ENCODE measurements at places on chromosomes 6 and 20.
A peak's percentile ranks its signal among the peaks of the same experiment; 100 is the strongest.

DNA sequence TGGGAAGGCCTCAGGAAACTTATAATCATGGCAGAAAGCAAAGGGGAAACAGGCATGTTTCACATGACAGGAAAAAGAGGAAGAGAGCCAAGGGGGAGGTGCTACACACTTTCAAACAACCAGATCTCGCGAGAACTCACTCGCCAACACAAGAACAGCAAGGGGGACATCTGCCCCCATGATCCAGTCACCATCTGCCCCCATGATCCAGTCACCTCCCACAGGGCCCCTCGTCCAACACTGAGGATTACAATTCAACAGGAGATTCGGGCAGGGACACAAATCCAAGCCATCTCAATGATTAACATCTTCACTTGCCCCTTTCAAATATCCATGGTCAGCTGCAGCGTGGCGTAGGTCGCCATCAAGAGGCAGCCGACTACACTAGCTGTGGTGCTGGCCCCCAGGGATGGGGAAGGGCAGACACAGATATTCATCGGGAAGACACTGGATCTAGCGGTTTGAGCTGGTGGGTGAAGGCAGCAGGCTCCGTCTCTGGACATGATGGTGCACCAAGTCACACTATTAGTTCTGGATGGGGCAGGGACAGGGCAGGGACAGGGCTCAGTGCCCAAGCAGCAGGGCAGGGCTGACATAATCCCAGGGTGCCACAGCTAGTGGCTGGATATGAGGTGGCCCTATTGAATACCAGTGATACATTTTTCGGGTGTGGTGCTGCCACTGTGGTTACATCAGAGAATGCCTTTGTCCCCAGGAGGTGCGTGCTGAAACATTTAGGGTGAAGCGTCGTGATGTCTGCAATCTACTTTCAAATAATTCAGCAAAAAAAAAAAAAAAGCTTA lies 31.6 kb downstream of the TUBB2B start:
- DNase-seq = no peak

DNA sequence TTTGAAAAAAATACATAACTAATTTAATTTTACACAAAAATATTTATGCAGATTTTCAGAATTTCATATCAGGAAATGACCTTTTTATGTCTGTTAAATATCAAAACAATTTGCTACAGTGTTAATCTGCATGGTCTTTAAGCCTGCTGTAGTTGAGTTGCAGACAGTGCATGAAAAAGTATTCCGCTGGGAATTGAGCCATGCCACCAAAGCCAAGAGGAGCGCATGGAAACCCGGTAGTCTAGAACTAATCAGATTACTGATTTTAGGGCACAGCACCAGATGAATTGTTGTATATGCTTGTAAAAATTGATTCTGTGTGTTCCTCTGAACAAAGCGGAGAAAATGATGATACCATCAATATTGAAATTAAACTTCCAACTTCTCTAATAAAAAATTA lies 34.3 kb upstream of the LAMP5 start:
- no peak for DNase-seq

DNA sequence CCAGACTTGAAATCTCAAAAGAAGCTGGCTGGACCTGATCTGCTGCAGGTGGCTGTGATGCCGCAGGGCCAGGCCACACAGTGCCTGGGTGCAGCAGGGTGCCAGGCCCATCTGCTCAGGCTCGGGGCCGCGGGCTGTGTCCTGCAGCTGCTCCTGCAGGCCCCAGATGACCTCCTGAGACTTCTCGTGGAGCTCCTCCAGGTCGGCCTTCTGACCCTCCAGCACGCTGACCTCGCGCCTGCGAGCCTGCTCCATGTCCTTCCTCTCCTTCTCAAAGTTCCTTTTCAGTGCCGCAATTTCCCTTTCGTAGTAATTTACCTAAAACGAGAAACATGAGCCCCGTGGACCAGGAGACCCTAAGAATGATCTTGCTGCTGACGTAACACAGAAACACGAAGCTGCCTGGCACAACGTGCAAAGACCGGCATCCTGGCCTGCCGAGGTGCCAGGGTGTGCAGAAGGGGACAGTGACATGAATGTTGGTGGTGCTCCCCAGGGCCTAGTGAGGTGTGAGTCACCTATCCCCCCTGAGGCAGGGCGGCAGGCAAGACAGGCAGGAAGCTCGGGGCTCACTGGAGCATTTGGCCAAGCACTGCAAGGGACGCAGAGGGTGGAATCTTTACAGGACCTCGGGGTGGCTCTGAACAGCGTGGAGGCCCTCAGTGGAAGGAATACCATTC lies 71.6 kb downstream of the GINS1 start:
- no peak for DNase-seq

DNA sequence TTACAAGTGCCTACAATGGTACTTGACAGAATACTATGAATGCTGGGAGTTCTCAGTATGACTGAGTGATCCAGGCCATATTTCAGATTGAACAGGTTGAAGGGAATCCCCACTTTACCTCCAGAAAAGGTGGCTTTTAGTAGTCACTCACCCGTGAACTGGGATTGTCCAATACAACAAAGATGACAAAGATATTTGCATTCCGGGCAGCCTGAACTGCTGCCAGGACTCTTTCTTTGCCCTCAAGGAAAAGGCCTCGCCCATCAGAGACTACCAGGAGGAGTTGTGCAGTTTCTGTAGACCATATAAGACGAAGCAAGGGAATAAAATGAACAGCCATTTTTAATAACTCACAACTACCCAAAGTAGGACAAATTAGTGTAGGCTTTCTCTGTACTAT lies 6.3 kb upstream of the LYRM2 start:
- DNase-seq = no peak

- DNase-seq = no peak
These were observed 97.8 kb downstream of the TNFAIP3 start for GRCh38 chr6:137964876-137965275.

DNA sequence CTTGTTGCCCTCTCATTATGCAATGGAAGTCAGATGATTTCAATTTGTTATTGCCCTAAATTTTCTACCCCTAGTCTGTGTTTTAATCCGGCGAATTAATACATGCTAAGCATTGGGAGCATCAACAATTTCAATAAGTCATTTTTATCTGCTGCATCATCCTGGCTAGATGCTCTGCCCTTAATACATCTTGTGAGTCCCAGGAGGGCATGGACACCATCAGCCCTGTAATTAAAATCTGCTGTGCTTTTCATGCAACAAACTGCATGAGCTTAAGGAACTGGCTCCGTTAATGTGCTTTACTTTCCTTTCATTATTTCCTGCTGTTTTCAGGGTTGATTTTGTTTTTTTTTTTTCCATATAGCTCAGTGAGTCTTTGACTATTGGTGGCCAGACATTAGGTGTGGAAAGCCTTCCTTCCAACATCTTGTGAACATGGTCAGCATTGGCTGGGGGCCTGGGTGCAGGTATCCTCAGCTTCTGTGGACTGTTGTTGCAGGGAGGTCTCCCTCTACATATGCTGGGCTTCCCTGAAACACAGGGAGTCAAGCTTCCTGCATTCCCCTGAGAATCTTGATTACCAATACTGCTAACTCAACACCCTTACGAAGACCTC lies 8.5 kb upstream of the PBOV1 start:
- DNase-seq = no peak

- no peak for DNase-seq
These were observed 32.4 kb downstream of the HBS1L start for GRCh38 chr6:135022050-135022697.

- no peak for DNase-seq
These were observed 17.2 kb downstream of the CSE1L start for GRCh38 chr20:49063279-49063678.

GRCh38 chr6:75178757-75179156 lies 27.1 kb downstream of the COL12A1 start:
- DNase-seq = no peak

- DNase-seq = peak; percentile 27
These were observed 248.6 kb downstream of the HIVEP2 start for GRCh38 chr6:142696123-142697000.

DNA sequence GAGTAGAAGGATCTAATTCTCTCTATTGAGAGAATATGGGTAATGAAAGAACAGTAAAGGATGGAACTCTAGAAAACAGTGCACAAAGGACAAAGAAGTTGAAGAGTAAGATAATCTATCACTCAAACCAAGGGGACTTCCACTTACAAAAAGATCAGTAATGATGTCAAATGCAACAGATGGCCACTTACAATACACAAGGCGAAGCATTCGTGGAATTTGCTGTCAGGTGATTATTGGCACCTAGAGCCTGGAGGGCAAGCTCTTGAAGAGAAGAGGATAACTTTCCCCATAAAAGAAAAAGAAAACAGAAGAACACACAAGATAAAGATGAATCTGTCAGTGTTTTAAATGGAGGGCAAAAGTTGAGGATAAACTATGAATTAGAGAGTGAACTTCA lies 256.0 kb upstream of the TCF21 start:
- DNase-seq = no peak

DNA sequence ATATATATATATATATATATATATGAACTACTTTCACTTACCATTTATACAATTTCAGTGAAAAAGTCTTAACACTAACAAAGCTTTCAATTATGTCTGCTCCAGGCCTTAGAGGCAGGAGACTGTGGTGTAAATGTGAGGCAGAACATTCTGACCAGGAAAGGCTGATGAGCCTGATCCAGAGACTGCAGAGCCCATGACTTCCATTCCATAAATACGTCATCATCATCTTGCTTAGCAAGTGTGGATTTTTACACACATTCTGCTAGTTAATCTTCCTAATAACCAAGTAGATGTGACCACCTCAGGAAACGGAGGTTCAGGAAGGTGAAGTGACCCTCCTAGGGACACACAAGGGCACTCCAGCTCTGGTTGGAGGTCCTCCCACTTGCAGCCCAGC lies 14.9 kb downstream of the TRERF1 start:
- DNase-seq = no peak

GRCh38 chr6:164409309-164410009 lies 899.9 kb downstream of the C6orf118 start:
- no peak for DNase-seq

DNA sequence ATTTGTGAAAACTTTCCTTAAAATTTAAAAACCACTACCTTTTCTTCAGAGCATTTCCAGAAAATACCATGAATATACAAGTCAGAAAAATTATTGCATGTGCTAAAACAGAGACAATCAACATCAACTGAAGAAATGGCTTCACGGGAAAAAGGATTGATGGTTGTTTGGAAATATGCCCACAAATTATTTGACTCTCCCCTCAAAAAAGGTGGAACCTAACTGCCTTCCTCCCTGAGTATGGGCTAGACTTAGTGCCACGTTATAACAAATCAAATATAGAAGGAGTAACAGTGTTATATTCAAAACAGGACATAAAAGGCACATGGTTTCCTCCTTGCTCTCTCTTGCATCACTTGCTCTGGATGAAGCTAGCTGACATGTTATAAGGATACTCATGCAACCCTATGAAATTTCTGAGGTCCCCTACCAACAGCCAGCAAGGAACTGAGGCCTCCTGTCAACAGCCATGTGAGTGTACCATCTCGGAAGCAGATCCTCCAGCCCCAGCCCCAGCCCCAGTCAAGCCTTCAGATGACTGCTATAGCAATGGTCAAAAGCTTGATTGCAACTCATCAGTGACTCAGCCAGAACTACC lies 8.4 kb downstream of the BTBD9 start:
- no peak for DNase-seq

DNA sequence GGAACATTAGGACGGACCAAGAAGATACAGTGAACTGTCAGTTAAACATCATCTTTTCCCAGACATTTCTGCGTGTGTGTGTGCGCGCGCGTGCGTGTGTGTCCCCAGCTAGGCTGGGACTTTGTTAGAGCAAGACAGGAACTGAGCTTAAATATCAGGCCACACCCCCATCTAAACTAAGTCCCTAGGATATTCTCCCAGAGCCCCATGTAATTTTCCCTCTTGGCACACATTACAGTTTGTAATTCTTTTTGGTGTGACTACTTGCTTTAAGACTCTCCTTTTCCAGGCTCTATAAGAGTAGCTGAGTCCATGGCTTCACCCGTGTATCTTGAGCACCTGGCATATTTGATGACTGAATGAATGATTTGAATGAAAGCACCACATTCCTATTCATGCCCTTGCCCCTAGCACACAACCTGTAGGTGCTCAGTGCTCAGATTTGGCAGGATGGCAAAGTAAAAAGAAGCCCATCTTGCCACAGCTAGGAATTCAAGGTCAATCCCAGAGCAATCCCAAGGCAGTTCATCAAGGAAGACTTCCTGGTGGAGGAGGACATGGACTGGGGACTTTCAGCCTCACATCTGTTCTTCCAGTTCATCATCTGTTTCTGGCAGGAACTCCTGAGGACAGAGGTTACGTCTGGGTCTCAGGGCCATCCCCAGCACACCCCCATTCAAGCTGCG lies 69.2 kb downstream of the MRPL14 start:
- no peak for DNase-seq

DNA sequence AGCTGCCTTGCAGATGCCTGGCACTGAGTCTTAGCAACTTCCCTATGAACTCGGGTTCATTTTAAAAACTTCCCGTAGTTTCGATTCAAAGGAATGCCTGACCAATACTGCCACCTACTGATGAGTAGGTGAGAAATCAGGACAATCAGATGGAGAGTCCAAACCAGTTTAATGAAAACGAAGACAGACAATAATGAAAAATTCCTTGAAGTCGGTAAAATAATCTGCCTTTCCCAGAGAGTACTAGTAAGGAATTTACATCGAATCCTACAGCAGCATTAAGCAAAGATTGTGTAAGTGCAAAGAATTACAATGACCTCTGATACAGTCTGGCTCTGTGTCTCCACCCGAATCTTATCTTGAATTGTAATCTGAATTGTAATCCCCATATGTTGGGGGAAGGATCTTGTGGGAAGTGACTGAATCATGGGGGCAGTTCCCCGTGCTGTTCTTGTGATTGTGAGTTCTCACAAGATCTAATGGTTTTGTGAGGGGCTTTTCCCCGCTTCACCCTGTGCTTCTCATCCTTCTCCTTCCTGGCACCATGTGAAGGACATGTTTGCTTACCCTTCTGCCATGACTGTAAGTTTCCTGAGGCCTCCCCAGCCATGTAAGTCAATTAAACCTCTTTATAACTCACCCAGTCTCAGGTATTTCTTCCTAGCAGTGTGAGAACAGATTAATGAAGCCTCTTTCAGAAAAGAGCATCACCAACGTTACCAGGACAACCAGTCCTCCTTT lies 134.4 kb downstream of the ARHGAP18 start:
- peak; percentile 19 for DNase-seq

- DNase-seq = no peak
These were observed 107.8 kb upstream of the CITED2 start for GRCh38 chr6:139482287-139482686.

- DNase-seq = peak; percentile 80
These were observed 57.9 kb upstream of the MAP7 start for GRCh38 chr6:136607932-136608772.
